ENCODE measurements at places on chromosomes 7 and 10.

- no peak for DNase-seq
Measured at GRCh38 chr7:40582539-40582938, 447.7 kb downstream of the SUGCT start.

- no peak for DNase-seq
Measured at GRCh38 chr10:127872871-127873600, 19.7 kb downstream of the CLRN3 start.

DNA sequence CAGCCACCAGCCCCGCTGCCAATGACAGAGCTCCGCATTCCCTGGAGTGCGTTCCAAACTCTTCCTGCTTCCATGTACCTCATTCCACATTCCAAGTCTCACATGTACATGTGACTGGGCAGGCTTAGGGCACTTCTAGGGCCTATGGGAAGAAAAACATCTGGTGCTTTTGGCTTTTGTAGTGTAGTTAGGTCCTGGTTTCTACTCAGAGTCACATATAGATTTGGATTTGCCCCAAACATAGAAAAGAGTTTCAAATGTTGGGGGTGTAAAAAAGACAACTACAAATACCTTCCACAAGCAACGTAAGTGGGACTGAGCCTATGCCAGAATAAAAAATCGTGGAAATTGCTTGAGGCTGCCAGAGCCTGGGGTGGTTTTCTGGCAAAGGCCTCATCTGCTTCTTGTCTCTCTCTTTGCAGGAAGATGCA is 84.1 kb downstream of the ZNF467 start:
- DNase-seq = no peak

- no peak for DNase-seq
Measured at GRCh38 chr10:79331226-79331625, 16.0 kb upstream of the PPIF start.

DNA sequence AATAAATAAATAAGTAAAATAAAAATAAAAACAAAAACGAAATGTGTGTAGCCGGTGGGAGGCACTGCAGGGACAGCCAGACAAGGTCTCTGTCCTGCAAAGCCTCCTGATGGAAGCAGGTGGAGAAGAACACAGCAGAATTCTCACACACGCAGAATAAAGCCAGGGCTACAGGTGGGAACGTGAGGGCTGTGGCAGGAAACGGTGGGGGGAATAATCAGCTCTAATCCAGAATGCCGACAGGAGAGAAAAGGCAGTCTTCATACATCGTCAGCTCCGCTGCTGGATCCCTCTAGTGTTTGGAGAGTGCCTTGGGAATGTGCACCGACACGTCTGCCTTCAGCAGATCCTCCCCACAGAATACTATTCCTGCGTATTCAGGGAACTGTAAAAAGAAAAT is 6.8 kb upstream of the SNX8 start:
- no peak for DNase-seq

DNA sequence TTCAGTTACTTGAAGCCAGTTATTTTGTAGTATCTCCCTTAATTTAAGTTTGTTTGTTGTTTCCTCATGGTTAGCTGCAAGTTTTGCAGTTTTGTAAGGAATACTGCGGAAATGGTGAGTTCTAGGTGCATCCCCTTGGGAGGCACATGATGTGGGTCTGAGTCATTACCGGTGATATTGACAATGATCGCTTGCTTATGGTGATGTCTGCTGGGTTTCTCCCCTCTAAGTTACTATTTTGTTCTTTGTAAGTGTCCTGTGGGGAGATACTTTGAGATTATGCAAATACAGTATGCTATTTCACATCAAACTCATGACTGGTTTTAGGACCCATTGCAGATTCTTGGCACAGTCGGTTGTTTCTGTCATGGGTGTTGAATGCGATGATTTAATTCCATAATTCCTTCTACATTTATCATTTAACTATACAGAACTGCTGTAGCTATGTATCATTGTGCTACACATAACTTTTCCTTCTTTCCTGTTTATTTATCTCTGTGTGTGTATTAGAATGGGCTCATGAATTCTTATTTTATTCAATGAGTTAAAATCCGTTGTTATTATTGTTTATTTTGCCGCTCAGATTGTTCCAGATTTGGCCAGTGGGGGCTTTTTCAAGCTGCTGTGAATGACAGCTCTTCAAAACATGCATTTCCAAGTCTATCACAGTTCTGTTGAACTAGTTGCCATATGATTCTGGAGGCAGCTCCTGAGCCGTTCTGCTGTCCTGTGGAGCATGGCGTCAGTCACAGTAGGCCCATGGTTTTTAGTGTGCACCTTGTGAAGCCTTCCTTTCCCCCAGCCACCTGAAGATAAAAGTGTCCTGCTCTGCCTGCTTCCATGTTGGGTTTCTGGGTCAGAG is 18.4 kb downstream of the TSPAN14 start:
- DNase-seq = no peak

DNA sequence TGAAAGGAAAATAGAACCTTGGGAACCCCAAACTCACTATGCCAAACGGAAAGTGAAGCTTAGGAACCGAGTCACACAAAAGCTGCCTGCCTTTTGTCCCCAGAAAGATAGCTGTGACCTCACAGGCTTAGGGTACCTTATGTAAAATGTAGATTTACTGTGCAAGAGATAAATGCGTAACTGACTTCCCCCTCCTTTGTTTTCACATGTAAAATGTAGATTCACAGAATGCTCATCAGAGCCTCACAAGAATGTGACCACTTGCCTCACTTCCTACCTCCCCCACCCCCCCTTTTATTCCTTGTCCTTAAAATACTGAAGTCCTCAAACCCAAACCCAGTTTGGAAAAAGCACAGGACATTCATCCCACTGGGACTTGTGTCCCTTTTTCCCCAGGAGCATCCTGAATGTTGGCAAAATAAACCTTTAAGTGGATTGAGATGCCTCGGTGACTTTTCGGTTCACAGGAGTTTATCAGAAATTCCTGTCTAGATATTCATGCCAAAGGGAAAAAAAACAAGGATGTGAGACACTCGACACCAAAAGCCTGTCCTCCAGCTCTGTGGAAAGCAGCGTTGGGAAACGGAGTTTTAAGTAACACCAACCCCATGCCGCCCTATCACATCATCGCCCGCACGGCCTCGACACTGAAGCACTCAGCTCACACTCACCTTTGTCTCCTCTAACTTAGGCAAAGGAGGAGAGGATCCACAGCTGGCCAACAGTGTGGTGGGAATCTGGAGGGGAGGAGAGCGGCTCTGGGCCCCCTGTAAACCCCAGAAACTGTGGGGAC is 45.9 kb downstream of the SVIL start:
- no peak for DNase-seq

DNA sequence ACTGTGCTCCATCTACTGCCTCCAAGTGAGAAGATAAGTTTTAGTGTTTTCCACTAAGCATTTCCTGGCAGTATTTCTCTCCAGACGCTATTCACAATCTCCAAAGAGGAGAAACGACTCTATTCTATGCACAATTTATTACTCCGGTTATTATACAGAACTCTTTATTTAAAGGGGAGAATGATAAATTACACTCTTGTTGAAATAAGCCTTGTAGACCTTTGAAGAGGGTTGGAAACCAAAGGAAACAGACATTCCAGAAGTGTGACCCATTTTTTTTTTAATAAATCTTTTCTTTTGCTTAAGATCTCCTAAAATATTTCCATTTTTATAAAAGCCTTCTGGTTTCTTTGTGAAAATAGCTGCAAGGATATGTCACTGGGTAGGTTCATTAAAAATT is 76.1 kb upstream of the HDAC9 start:
- no peak for DNase-seq

- DNase-seq = peak; percentile 15
Measured at GRCh38 chr10:31353574-31353973, 34.6 kb downstream of the ZEB1 start.

GRCh38 chr10:74859546-74859945 is 33.1 kb downstream of the KAT6B start:
- no peak for DNase-seq

DNA sequence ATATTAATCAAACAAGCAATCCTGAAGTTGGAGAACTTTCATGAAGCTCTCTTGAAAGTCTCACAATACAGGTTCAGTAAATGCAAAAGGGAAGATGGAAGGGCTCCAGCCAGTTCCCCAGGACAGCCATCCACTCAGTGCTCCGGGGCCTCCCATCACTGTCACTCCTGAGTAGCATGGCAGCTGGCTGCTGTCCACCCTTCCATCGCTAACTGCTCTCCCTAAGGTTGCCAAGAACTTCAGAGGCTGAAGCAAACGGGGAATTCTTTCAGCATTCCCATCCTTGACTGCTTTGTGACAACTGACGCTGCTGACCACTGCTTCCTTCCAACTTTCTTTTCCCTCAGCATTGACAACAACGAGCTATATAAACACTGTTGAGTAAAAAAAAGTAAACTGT is 69.1 kb downstream of the VPS41 start:
- no peak for DNase-seq
